ENCODE measurements at places on chromosomes 13 and 19.

DNA sequence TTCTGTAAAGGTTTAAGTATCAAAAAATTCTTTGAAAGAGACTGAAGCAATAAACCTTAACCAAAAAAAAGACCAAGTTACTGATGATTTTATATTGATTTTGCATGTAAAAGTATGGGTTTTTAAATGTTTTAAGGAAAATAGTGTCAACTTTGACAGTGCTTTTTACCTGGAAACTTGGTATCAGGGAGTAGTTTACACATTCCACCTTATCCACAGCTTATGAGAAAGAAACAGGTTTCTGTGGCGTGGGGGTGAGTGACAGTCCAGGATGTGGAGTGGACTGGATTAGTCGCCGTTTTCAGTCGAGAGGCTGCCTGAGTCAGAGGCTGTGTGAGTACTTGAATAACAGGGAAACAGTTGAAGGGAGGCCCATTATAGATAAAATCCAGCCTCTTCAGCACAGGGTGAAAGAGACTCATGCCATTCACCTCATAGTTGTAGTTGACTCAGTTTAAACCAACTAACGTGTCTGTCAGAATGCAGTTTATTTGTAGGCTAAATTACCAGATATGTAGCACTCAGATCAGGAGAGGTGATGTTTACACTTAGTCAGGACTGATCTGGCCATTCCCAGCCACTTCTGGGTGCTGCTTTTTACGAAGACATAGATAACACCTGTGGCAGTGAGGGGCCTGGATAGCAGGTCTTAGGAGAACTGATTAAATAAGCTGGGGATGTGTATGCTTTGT lies 595 bp upstream of the GPR183 start:
- H3K4me1 ChIP-seq = peaks cover 20% of the 10 kb centered on the region
- no peak for DNase-seq
- peaks cover 9% of the 10 kb centered on the region for H3K36me3 ChIP-seq

DNA sequence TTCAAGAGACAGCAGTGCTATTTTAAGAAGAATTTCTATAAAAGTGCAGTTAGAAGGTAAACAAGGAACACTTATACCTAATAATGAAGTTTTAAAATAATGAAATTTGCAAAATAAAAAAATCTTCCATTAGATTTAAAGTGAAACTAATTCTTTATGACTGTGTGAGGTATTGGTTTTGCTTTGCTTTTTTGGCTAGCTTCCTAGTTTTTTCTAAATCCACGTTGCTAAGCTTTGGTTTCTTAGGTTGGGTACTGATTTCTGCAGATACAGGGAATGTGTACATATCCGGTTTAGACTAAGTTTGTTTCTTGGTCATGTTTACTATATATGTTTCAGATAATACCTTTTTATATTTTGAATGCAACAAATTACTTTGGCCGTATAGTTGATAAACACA lies 59.8 kb downstream of the SLC7A9 start:
- peaks cover 9% of the 10 kb centered on the region for H3K4me1 ChIP-seq
- no peaks in the 10 kb centered on the region for H3K36me3 ChIP-seq
- H3K27ac ChIP-seq = no peak overlapping the region
- H3K27me3 ChIP-seq = peaks cover 22% of the 10 kb centered on the region
- no peak for DNase-seq

- no peak for DNase-seq
- H3K27me3 ChIP-seq = no peaks in the 10 kb centered on the region
- H3K36me3 ChIP-seq = peaks cover 11% of the 10 kb centered on the region
- peak overlapping the region; percentile 18 for H3K27ac ChIP-seq
Measured at GRCh38 chr13:45349438-45349837, 8.5 kb upstream of the TPT1 start.

- H3K36me3 ChIP-seq = peaks cover 2% of the 10 kb centered on the region
- H3K27me3 ChIP-seq = no peaks in the 10 kb centered on the region
- H3K27ac ChIP-seq = no peak overlapping the region
- DNase-seq = no peak
- no peak overlapping the region for H3K4me3 ChIP-seq
Measured at GRCh38 chr19:15563325-15563794, 51.7 kb upstream of the CYP4F8 start.

- DNase-seq = no peak
- no peaks in the 10 kb centered on the region for H3K4me1 ChIP-seq
- H3K27ac ChIP-seq = no peak overlapping the region
- no peak overlapping the region for H3K4me3 ChIP-seq
Measured at GRCh38 chr13:24618011-24618955, 61.9 kb upstream of the ATP12A start.

DNA sequence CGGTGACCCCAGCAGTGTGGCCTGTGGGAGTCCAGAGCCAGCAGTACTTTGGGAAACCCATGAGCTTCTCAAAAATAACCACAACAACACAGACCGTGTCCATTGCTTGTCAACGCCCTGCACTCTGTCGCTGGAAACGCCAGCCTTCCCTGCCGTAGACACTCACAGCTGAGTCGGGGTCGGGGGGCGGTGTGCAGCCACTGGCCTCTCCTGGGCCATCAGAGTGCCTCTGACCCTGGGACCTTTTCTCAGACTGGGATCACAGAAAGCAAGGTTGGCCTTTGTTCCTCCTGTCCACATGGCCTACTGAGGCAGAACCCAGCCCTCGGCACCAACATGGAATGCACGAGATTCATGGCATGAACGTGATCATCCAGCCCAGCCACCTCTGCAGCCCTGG lies 95.7 kb downstream of the TUBA3C start:
- DNase-seq = no peak
- H3K4me1 ChIP-seq = no peaks in the 10 kb centered on the region
- H3K27ac ChIP-seq = no peak overlapping the region
- H3K27me3 ChIP-seq = no peaks in the 10 kb centered on the region

- peak overlapping the region; percentile 82 for H3K27ac ChIP-seq
- peaks cover 27% of the 10 kb centered on the region for H3K4me1 ChIP-seq
- peak overlapping the region; percentile 61 for H3K4me3 ChIP-seq
- no peaks in the 10 kb centered on the region for H3K36me3 ChIP-seq
- no peak for DNase-seq
- H3K27me3 ChIP-seq = peaks cover 14% of the 10 kb centered on the region
Measured at GRCh38 chr19:35116072-35116801, 614 bp downstream of the FXYD3 start.

GRCh38 chr19:49335071-49335783 lies at the start of gene CD37:
Gene CD37, plus strand, starts transcription at chr19:49335406. Its CDS starts 135 bp downstream, at chr19:49335541.
- H3K4me1 ChIP-seq = peaks cover 11% of the 10 kb centered on the region
- DNase-seq = no peak
- no peaks in the 10 kb centered on the region for H3K27me3 ChIP-seq
- H3K36me3 ChIP-seq = peaks cover 9% of the 10 kb centered on the region

GRCh38 chr19:54633401-54633800 lies 3.1 kb downstream of the LILRB1 start:
- DNase-seq = no peak
- H3K27ac ChIP-seq = no peak overlapping the region
- no peak overlapping the region for H3K4me3 ChIP-seq
- no peaks in the 10 kb centered on the region for H3K4me1 ChIP-seq
- no peaks in the 10 kb centered on the region for H3K36me3 ChIP-seq

GRCh38 chr13:96935901-96936300 lies 58.4 kb downstream of the OXGR1 start:
- H3K36me3 ChIP-seq = no peaks in the 10 kb centered on the region
- no peak overlapping the region for H3K27ac ChIP-seq
- H3K4me1 ChIP-seq = no peaks in the 10 kb centered on the region
- no peak overlapping the region for H3K4me3 ChIP-seq

DNA sequence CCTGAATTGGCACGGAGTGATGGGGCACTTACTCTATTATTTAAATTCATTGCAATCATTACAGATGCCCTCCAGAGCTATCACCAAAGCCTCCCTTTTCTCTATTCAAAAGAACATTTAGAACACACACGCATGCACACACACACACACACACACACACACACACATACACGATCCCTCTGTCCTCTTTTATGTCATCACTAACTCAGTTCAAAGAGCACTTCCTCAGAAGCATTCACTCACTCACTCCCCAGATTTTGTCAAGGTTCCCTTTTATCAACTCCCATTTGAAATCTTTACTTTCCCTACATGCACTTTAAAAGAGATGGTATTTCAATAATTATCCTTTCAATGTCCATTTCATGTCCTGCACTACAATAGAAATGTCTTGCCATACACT lies 22.4 kb upstream of the IGFL4 start:
- no peaks in the 10 kb centered on the region for H3K36me3 ChIP-seq
- no peak for DNase-seq
- H3K27me3 ChIP-seq = peaks cover 20% of the 10 kb centered on the region
- H3K27ac ChIP-seq = no peak overlapping the region
- H3K4me3 ChIP-seq = no peak overlapping the region
- no peaks in the 10 kb centered on the region for H3K4me1 ChIP-seq

GRCh38 chr13:35165205-35165604 lies 223.1 kb downstream of the NBEA start:
- H3K4me3 ChIP-seq = no peak overlapping the region
- DNase-seq = no peak
- no peaks in the 10 kb centered on the region for H3K36me3 ChIP-seq
- no peaks in the 10 kb centered on the region for H3K27me3 ChIP-seq
- H3K4me1 ChIP-seq = no peaks in the 10 kb centered on the region
- H3K27ac ChIP-seq = no peak overlapping the region

DNA sequence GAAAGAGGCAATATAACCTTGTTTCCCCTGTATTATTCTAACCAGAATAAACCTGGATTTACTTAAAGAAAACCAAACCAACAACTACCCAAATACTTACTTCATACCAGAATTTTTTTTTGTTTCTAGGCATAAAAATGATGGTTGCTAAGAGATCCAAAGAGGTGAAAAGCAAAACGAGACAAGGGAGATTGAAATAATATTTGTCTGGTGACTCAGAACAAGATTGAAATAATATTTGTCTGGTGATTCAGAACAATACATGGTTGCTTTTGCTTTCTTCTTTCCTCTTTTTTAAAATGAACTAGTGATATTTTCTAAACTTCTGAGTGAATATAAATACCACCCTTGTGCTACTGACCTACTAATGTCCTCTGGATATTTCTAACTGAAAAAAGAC lies 592.9 kb downstream of the KCTD12 start:
- no peak overlapping the region for H3K27ac ChIP-seq
- H3K27me3 ChIP-seq = no peaks in the 10 kb centered on the region
- no peak for DNase-seq
- H3K36me3 ChIP-seq = no peaks in the 10 kb centered on the region
- no peaks in the 10 kb centered on the region for H3K4me1 ChIP-seq

- no peak overlapping the region for H3K4me3 ChIP-seq
- H3K4me1 ChIP-seq = peaks cover 39% of the 10 kb centered on the region
- H3K27ac ChIP-seq = no peak overlapping the region
- no peaks in the 10 kb centered on the region for H3K36me3 ChIP-seq
- H3K27me3 ChIP-seq = no peaks in the 10 kb centered on the region
- DNase-seq = no peak
Measured at GRCh38 chr13:31943591-31943990, 88.0 kb upstream of the FRY start.

DNA sequence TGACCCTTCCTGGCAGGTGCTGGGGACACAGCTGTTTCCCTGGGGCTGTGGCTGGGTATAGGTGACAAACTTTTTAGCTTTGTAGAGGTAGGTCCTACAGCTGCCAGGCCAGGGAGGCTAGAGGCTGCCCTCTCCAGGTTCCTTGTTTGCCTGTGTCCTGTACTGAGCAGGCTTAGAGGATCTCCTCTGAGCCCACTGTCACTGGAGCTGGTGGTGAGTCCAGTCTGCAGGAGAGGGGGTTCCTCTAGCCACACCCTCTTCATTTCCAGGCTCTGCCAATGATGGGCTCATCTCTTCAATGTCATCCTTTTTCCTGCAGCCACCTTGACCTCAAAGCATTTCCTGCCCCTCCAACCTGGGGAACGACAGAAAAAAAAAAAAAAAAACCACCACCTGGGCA lies 12.6 kb upstream of the RAB11B start:
- no peak overlapping the region for H3K27ac ChIP-seq
- no peak for DNase-seq
- no peaks in the 10 kb centered on the region for H3K4me1 ChIP-seq
- no peak overlapping the region for H3K4me3 ChIP-seq
- H3K36me3 ChIP-seq = peaks cover 22% of the 10 kb centered on the region

- peak overlapping the region; percentile 29 for H3K27ac ChIP-seq
- no peaks in the 10 kb centered on the region for H3K4me1 ChIP-seq
- peak; percentile 44 for DNase-seq
- no peaks in the 10 kb centered on the region for H3K27me3 ChIP-seq
Measured at GRCh38 chr19:3210347-3211017, 14.0 kb upstream of the CELF5 start.

DNA sequence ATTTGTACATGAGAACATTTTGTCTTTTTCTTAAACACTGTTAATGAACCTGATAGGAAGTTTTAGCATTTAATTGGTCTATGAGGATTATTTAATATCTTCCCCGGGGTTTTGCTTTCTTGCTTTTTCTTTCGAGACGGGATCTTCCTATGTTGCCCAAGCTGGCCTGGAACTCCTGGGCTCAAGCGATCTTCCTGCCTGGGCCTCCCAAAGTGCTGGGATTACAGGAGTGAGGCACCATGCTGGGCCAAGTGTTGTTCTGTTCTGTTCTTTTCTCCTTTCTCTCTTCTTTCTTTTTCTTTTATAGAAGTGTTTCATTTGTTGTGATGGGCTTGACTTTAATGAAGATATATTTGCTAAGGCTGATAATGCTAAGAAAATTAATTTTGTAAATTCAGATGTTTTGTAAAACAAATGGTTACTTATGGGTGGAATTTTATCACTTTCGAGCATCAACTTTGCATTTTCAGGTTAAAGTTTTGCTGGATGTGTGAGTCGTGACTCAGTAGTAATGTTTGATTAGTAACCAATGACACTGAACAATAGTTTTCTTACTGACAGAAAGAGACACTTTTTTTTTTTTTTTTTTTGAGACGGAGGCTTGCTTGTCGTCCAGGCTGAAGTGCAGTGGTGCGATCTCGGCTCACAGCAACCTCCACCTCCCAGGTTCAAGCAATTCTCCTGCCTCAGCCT lies 2.2 kb downstream of the PAN3 start:
- H3K27ac ChIP-seq = peak overlapping the region; percentile 92
- H3K4me1 ChIP-seq = peaks cover 38% of the 10 kb centered on the region
- peak overlapping the region; percentile 93 for H3K4me3 ChIP-seq
- H3K36me3 ChIP-seq = peaks cover 2% of the 10 kb centered on the region
- no peaks in the 10 kb centered on the region for H3K27me3 ChIP-seq

DNA sequence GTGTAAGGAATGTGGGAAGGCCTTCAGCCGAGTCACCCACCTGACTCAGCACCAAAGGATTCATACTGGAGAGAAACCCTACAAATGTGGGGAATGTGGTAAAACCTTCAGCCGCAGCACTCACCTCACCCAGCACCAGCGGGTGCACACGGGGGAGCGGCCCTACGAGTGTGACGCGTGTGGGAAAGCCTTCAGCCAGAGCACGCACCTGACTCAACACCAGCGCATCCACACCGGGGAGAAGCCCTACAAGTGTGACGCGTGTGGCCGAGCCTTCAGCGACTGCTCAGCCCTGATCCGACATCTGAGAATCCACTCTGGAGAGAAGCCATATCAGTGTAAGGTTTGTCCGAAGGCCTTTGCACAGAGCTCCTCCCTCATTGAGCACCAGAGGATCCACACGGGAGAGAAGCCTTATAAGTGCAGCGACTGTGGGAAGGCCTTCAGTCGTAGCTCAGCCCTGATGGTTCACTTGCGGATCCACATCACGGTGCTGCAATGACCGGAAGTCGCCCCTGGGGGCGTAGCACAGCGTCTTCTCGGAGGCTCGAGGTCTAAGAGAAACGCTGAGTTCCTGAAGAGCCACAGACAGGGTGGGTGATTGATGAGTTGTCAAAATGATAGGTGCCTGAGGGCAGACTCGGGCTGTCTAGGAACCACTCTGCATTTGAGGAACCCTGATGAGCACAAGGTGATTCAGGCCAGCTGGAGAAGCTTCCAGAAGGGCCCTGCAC lies 12.2 kb downstream of the ZSCAN22 start:
- H3K4me1 ChIP-seq = no peaks in the 10 kb centered on the region
- H3K4me3 ChIP-seq = no peak overlapping the region
- no peaks in the 10 kb centered on the region for H3K27me3 ChIP-seq
- H3K27ac ChIP-seq = no peak overlapping the region
- H3K36me3 ChIP-seq = peaks cover 22% of the 10 kb centered on the region
